ENCODE measurements at places on chromosomes 7 and 10. TPM values are rescaled to one million over a fixed set of nuclear protein-coding genes. Genes with fewer than 3 reads are reported as not detected.

Gene DDC
- total RNA-seq: 75.9 TPM

DNA sequence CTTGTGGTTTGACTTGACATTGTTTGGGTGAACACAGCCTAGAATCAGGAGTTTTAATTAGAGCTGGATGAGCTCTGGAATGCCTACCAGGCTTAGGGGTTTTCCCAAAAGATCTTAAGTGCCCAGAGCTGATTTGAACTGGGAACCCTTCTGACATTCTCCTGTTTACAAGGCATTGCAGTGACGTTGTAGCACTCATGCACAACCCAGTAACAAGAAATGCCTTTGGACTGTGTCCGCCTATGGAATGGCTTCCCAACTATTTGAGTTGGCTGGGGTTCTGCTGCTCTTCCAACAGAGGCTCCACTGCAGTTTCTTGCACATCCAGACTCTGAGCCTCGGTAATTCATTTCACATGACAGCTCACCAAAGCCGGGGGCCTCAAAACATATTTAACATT is 76.7 kb upstream of the MKX start:
- H3K4me1 ChIP-seq: no peaks in the 10 kb centered on the region
- no peaks in the 10 kb centered on the region for H3K36me3 ChIP-seq
- no peak overlapping the region for H3K27ac ChIP-seq
- DNase-seq: no peak

Gene ODAD2
- not detected for total RNA-seq

DNA sequence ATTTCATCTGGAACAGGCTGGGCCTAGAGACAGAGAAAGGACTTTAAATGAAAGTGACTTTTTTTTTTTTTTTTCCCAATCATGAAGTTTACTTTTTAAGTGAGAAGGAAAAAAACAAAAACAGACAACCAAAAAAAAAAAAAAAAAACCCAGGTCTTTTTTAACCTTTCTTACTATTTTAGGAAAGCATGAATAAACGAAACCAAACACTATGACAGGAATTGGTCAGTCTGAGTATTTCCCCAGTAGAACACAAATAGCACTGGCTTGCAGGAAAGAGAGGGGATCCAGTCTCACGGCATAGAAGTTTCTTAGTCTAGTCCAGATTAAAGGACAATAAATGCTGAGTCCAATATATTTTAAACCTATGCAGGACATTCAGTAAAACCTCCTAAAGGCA is 180.5 kb upstream of the CCDC6 start:
- no peaks in the 10 kb centered on the region for H3K36me3 ChIP-seq
- no peaks in the 10 kb centered on the region for H3K27me3 ChIP-seq
- no peak for DNase-seq
- peaks cover 12% of the 10 kb centered on the region for H3K4me1 ChIP-seq

GRCh38 chr7:42082144-42082543 is 154.9 kb downstream of the GLI3 start:
- no peak overlapping the region for H3K4me3 ChIP-seq
- H3K27me3 ChIP-seq: no peaks in the 10 kb centered on the region
- no peak overlapping the region for H3K27ac ChIP-seq
- no peak for DNase-seq
- H3K36me3 ChIP-seq: no peaks in the 10 kb centered on the region
- no peaks in the 10 kb centered on the region for H3K4me1 ChIP-seq

GRCh38 chr10:77236700-77237099 is 400.9 kb downstream of the KCNMA1 start:
- no peaks in the 10 kb centered on the region for H3K27me3 ChIP-seq
- DNase-seq: no peak
- H3K4me3 ChIP-seq: no peak overlapping the region

GRCh38 chr10:28788252-28788651 is 110.9 kb downstream of the BAMBI start:
- peaks cover 21% of the 10 kb centered on the region for H3K4me1 ChIP-seq
- H3K27me3 ChIP-seq: no peaks in the 10 kb centered on the region
- DNase-seq: no peak
- H3K4me3 ChIP-seq: no peak overlapping the region

Gene SFMBT2
- not detected for total RNA-seq

DNA sequence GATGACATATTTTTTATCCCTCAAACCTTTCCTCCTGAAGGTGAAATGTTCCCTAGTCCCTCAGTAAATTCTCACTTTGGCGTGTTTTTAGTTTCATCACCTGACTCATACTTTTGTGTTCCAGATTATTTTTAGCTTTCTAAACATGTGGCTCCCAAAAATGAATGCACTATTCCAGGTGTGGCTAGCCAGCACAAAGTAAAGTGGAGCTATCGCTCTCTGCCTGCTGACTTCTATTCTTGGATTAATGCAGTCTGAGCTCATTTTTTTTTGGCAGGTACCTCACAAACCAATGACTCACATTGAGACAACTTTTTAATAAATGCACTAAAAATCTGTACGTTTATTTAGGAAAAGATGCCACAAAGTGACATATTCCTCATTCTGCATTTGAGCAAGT is 58.8 kb upstream of the LANCL2 start:
- H3K36me3 ChIP-seq: no peaks in the 10 kb centered on the region
- no peak for DNase-seq
- H3K27ac ChIP-seq: peak overlapping the region; percentile 92

DNA sequence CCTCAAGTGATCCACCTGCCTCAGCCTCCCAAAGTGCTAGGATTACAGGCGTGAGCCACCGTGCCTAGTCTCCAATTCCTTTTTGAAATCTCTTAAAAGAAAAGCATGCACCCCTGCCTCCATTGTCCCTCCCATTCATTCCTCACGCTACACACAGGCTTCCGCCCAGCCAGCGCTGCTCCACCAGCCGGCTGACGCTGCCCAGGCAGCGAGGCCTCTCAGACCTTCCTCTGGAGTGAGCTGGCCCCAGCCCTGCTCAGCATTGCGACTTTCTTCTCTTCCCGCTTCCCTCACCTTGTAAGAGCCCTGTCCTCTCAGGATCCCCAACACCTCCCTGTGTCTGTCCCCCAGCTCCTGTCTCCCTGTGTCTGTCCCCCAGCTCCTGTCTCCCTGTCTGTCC is 23.6 kb downstream of the RGS10 start:
- no peak overlapping the region for H3K4me3 ChIP-seq
- no peak for DNase-seq
- H3K4me1 ChIP-seq: no peaks in the 10 kb centered on the region
- H3K27ac ChIP-seq: no peak overlapping the region

Gene SH2D4B
- 0.23 TPM for total RNA-seq

Gene OGDHL
- 21.4 TPM for total RNA-seq

GRCh38 chr7:32336726-32337125 is 153.5 kb downstream of the LSM5 start:
- DNase-seq: no peak
- no peak overlapping the region for H3K27ac ChIP-seq
- H3K27me3 ChIP-seq: peaks cover 1% of the 10 kb centered on the region
- no peaks in the 10 kb centered on the region for H3K4me1 ChIP-seq
- H3K36me3 ChIP-seq: no peaks in the 10 kb centered on the region
- H3K4me3 ChIP-seq: no peak overlapping the region

DNA sequence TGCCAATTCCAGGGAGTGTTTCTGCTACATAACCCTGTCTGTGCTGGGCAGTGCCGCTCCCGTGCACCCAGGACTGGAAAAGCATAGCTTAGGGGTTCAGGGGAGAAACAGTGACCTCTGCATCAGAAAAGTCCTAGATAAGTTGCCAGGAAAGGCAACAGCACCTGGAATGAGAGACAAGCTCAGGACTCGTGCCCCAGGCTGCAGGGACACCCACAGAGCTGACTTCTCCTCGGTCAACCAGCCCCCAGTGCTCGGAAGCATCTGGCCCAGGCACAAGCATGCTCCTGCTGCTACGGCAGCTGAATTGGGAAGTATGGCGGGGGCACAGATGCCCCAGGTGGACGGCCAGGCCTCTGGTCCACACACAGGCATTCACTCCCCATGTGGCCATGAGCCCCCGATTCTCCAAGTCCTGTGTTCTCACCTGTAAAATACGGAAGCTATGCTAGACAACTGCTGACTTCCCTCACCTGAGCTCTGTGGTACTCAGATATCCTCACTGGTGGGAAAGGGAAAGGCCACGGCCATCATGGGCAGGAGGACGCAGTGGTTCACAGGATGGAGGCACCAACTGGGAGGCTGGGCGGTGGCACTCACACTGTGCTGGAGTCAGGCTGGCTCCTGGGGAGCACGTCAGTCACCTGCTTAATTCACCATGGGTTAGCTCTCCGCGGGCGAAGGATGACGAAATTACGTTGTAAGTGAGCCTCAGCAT is 220.5 kb downstream of the PTPRN2 start:
- no peak overlapping the region for H3K27ac ChIP-seq
- no peaks in the 10 kb centered on the region for H3K4me1 ChIP-seq
- peak; percentile 15 for DNase-seq
- no peaks in the 10 kb centered on the region for H3K36me3 ChIP-seq
- H3K27me3 ChIP-seq: no peaks in the 10 kb centered on the region
- no peak overlapping the region for H3K4me3 ChIP-seq

- no peaks in the 10 kb centered on the region for H3K27me3 ChIP-seq
- H3K4me1 ChIP-seq: peaks cover 12% of the 10 kb centered on the region
- no peaks in the 10 kb centered on the region for H3K36me3 ChIP-seq
- H3K27ac ChIP-seq: peak overlapping the region; percentile 50
These were observed 376 bp downstream of the GNA12 start for GRCh38 chr7:2843711-2844152.

Gene RHOBTB1
- 19.9 TPM for total RNA-seq

Gene ARHGEF5
- 21.4 TPM for total RNA-seq

Gene NODAL
- 1.3 TPM for total RNA-seq

DNA sequence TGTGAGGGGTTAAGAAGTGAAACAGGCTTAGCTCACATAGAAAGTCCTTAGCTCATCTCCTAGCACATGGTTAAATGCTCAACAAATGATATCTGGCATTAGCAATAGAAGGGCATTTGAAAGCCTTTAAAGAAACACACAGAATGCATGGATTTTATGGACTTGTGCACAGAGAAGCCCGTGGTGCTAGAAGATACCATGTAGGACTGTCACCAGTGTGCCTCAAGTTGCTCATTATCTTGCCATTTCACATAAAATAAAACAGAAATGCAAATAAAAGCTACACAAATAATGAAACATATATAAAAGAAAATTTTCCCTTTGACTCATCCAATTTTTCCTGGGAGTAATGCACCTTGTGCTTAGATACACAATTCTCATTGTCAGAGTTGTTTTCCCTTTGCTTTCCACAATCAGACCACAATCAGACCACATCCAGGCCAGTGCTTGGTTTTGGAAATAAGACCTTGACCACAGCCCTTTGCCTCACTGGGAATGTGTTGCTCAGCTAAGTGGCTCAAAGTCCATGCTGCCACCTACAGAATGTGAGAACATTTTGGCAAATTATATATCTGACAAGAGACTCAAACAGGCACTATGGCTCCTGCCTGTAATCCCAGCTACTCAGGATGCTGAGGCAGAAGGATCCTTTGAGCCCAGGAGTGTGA is 9.5 kb upstream of the WDR11 start:
- H3K36me3 ChIP-seq: no peaks in the 10 kb centered on the region
- H3K27me3 ChIP-seq: no peaks in the 10 kb centered on the region
- no peak overlapping the region for H3K27ac ChIP-seq
- H3K4me1 ChIP-seq: no peaks in the 10 kb centered on the region
- H3K4me3 ChIP-seq: no peak overlapping the region

GRCh38 chr7:80902716-80903308 is 16.0 kb downstream of the SEMA3C start:
- no peaks in the 10 kb centered on the region for H3K27me3 ChIP-seq
- no peak overlapping the region for H3K4me3 ChIP-seq
- H3K4me1 ChIP-seq: 0 out of 2 replicates have a peak, but pooled peaks cover 5% of the 10 kb centered on the region
- H3K27ac ChIP-seq: no peak overlapping the region
- no peaks in the 10 kb centered on the region for H3K36me3 ChIP-seq
- no peak for DNase-seq
